Panc1 (cell line): ENCODE measurements at places on chromosomes 2 and 18. TPM values are rescaled to one million over a fixed set of nuclear protein-coding genes. Genes with fewer than 3 reads are reported as not detected.
A peak's percentile ranks its signal among the peaks of the same experiment; 100 is the strongest.

Gene ASIC4
- total RNA-seq: 0.21 TPM

Gene GALNT13
- total RNA-seq: not detected

DNA sequence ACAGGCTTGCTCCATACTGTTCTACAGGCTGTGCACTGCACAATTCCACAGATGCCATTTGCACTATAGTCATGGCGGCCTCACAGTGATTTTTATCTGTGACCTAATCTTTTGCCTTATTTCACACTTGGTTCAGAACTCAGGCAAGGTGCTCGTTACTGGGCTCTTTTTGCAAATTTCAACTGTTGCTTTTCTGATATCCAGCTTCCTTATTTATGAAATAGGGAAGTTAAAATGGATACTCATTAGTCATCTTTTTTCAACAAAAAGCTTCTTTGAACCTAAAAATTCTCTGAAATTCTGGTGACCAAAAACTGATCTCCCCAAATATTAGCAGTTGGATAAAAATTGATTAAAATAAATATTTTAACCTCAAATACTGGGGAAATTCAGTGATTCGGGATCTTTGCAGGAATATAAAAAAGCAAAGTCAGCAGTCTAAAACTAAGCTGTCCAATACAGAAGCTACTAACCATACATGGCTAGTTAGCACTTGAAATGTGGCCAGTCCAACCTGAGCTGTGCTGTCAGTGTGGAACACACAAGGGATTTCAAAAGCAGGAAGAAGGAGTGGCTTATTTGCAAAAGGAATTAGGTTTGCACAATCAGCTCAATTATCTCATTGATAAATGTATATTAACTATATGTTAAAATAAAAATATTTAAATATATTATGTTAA, 134.4 kb downstream of the COL4A4 start:
- no peak overlapping the region for H3K27ac ChIP-seq
- no peak overlapping the region for H3K4me3 ChIP-seq
- H3K36me3 ChIP-seq: no peaks in the 10 kb centered on the region
- no peak for DNase-seq
- H3K4me1 ChIP-seq: no peaks in the 10 kb centered on the region

GRCh38 chr18:41858761-41859555, 96.1 kb upstream of the PIK3C3 start:
- H3K27me3 ChIP-seq: no peaks in the 10 kb centered on the region; the same call in 1 of the 2 replicates
- no peak overlapping the region for H3K27ac ChIP-seq
- H3K36me3 ChIP-seq: no peaks in the 10 kb centered on the region
- H3K4me3 ChIP-seq: no peak overlapping the region
- no peak for DNase-seq

DNA sequence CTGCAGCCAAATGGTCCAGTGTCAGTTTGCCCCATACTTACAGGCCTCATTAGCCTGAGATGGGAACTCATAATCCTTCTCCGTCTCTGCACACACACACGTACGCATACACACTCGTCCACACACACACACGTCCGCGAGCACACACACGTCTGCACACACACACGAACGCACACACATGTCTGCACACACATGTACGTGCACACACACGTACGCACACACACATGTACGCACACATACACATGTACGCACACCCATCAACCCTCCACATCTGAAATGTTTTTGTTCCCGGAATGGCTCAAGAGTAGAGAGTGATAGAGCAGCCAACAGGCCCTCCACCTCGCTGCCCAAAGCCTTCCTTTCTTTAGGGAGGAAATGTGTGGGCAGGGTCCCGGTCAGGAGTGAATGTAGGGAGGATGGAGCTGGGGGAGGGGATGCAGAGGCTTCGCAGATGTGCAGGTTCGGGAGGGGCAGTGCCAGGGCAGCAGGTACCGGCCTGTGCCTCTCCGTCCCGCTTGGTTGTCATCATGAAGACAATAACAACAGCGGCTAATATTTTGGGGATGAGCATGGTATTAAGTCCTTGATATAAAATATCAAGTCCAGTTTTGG, 52.7 kb downstream of the PTGR3 start:
- no peak overlapping the region for H3K4me3 ChIP-seq
- no peak for DNase-seq
- H3K36me3 ChIP-seq: no peaks in the 10 kb centered on the region
- H3K27ac ChIP-seq: no peak overlapping the region

- H3K4me3 ChIP-seq: no peak overlapping the region
- no peaks in the 10 kb centered on the region for H3K4me1 ChIP-seq
- H3K27ac ChIP-seq: no peak overlapping the region
- H3K36me3 ChIP-seq: no peaks in the 10 kb centered on the region
- DNase-seq: no peak
Measured at GRCh38 chr2:55887901-55888624, 35.5 kb downstream of the EFEMP1 start.

DNA sequence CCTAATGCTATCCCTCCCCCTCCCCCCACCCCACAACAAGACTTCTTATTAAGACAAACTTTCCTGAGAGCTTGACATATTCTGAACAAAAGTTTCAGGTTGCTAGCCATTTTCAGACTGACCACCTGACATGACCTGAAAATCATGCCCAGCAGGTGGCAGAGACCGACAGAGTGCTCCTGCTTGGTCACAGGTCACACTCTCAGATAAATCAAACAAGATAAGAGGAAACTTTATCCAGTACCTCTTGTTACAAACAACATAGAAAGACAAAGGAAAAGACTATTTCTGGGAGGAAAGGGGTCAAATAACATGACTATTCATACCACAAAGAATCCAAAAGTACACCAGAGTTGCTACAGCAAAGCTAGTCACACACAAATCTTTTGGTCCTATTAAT, 107.4 kb downstream of the TMEM200C start:
- DNase-seq: no peak
- H3K36me3 ChIP-seq: no peaks in the 10 kb centered on the region

DNA sequence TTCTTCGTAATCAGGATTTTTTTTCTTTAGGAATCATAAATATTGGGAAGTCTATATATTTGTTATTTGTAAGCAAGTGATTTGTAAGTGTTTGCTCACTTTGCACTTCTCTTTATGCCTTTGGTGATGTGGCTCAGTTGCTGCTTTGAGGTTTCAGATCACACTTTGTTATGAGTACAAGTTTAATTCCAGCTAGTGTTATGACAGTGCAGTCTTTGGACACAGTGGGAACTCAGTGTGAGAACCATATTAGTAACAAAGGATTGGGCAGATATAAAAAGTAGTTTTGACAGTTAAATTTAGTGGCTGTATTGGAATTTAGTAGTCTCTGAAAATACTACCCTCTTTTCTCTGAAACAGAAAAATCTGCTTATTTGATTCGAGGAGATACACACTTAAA, 67.7 kb downstream of the ABI2 start:
- no peak overlapping the region for H3K27ac ChIP-seq
- H3K36me3 ChIP-seq: peaks cover 15% of the 10 kb centered on the region
- H3K4me3 ChIP-seq: no peak overlapping the region
- DNase-seq: no peak

- no peaks in the 10 kb centered on the region for H3K4me1 ChIP-seq
- no peaks in the 10 kb centered on the region for H3K36me3 ChIP-seq
- no peak for DNase-seq
- no peak overlapping the region for H3K27ac ChIP-seq
Measured at GRCh38 chr2:46268196-46268595, 29.0 kb upstream of the EPAS1 start.

- H3K4me3 ChIP-seq: no peak overlapping the region
- no peak overlapping the region for H3K27ac ChIP-seq
- no peaks in the 10 kb centered on the region for H3K4me1 ChIP-seq
- no peaks in the 10 kb centered on the region for H3K36me3 ChIP-seq
Measured at GRCh38 chr2:48941908-48942307, 186.4 kb upstream of the LHCGR start.

DNA sequence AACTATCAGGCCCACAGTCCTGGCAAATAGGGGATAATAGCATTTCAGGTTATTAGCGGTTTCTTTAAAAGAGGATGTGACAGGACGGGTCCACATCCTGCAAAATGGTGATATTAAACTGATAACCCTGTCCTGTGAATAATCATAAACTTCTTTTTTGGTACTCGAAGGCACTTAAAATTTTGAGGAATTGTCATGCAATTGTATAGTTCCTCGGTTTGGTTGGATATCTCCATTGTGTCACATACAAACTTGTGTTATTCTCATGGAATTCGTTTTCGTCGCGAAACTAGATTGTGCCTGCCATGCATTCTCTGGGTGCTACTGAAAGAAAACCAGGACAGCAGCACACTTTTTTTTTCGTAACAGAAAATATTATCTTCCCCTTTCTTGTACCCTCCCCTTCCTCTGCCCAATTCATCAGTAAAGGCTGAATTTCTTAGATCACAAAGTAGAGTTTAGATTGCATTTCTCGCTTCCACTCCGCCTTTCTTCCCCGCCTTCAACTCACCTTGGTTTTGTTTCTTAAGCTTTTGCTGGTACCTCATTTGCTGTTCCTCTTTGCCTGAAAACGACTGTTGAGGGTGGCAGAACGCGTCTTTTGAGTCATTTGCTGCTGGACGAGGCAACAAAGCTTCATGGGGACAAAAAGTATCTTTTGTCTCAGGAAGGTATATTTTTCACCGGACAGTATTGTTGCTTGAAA, 1.3 kb downstream of the CERS6 start:
- H3K36me3 ChIP-seq: no peaks in the 10 kb centered on the region; the same call in 1 of the 2 replicates
- H3K27me3 ChIP-seq: no peaks in the 10 kb centered on the region
- DNase-seq: no peak
- peak overlapping the region; percentile 67 for H3K27ac ChIP-seq
- peak overlapping the region; percentile 75 for H3K4me3 ChIP-seq

DNA sequence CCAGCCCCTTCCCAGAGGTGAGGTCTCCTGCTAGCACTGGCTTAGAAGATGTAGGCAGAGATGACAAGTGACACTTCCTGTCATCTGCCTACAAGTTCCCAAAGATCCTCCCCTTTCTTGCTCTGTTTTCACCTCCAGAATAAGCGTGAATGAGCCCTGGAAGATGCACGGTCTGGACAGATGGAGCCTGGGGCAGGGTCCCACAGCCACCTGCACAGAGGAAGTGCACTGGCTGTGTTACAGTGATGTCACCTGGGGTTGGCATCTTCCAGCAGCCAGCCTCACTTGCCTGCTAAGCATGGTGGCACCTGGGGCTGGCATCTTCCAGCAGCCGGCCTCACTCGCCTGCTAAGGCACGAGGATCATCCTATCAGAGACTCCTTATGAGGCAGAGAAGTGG, 32.3 kb downstream of the TMEM18 start:
- H3K27me3 ChIP-seq: no peaks in the 10 kb centered on the region; the same call in none of the 2 replicates
- no peak overlapping the region for H3K4me3 ChIP-seq
- H3K36me3 ChIP-seq: no peaks in the 10 kb centered on the region
- no peaks in the 10 kb centered on the region for H3K4me1 ChIP-seq

- no peaks in the 10 kb centered on the region for H3K27me3 ChIP-seq
- H3K27ac ChIP-seq: no peak overlapping the region
- no peak for DNase-seq
- H3K4me3 ChIP-seq: no peak overlapping the region
- no peaks in the 10 kb centered on the region for H3K4me1 ChIP-seq
- H3K36me3 ChIP-seq: no peaks in the 10 kb centered on the region
Measured at GRCh38 chr2:20103530-20103929, 52.1 kb upstream of the LAPTM4A start.

DNA sequence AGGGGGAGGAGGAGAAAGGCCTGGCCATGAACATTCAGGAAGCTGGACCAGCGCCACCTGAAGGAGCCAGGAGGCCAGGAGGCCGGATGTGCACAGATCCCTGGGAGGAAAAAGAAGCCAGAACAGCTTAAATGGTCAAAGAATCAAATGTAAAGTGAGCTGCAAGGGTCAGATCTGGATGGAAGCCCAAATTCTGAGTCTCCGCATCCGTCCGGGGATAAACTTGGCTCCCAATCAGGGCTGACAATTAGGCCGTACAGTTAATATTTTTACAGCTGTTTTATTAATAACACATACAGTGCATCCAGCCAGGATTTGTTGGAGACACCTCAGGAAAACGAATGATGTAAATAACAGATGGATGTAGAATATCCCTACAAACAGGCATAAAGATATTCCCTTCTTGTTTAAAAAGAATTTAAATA, 495.1 kb upstream of the TCF4 start:
- no peak overlapping the region for H3K27ac ChIP-seq
- no peak for DNase-seq
- H3K4me1 ChIP-seq: no peaks in the 10 kb centered on the region

DNA sequence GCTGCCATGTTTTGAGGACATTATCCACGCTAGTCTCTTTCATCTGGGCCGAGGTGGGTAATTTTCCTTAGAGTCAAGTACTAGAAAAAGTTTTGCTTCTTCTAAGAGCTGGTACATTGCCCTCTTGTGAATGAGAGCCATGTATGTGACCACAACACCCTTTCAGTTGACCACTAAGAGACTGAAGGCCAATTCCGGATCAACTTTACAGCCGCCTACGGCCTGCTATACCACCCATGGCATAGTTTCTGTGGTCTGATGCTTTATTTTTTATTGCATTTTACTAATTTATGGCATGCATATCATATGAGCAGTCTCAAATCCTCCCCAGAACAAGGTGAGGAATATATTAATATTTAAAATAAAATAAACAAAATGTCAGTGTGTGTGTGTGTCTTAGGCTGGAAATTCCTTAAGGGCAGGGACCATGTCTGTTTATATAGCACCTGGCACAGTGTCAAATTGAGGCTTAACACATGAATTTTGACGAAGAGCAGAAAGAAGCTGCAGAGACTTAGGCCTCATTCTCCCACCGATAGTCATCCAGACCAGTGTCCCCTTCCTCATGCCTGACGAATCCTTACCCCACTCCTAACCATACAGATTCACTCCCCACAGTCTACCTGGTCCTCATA, 35.4 kb downstream of the PSD4 start:
- no peak for DNase-seq
- no peak overlapping the region for H3K4me3 ChIP-seq
- no peak overlapping the region for H3K27ac ChIP-seq

DNA sequence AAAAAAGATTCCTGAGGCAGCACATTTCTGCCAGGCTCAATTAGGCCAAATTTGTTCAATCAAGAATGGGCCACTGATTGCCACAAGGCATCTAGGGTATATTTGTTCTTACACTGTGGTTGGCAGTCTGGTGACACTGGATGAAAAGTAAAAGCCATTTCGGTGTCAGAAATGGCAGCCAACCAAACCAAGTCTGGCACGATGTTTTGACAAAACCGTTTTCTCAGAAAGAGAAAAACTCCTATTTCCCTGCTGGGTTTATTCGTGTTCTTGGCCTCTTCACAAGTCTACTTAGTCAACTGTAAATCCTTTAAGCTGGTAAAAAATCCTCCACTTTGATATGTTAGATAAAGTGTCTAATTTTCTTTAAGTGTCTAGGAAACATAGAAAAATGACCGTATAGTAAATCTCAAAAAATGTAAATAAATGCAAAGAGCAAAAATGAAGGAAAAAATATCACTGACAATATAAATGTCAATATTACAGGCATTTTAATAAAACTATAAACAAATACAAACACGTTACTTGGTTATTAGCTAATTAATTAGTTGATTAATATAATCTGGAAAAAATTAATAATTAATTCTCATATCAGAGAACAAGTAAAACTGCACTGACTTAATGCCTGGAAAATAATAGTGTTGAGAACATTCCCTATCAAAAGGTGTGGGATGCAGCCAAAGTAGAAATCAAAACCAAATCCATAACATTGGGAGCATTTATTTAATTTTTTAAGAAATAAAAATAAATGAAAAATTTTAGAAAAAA, 182.0 kb upstream of the ZNF804A start:
- H3K4me3 ChIP-seq: no peak overlapping the region
- no peaks in the 10 kb centered on the region for H3K4me1 ChIP-seq
- H3K27ac ChIP-seq: no peak overlapping the region
